ENCODE measurements at places on chromosomes 4 and X. TPM values are rescaled to one million over a fixed set of nuclear protein-coding genes. Genes with fewer than 3 reads are reported as not detected.

HEPH gene
- total RNA-seq, result not detected

NDST3 gene
- total RNA-seq, result not detected

SSX2 gene
- not detected for total RNA-seq

GRCh38 chrX:14546190-14546589 is 16.9 kb downstream of the GLRA2 start:
- DNase-seq, result no peak

DNA sequence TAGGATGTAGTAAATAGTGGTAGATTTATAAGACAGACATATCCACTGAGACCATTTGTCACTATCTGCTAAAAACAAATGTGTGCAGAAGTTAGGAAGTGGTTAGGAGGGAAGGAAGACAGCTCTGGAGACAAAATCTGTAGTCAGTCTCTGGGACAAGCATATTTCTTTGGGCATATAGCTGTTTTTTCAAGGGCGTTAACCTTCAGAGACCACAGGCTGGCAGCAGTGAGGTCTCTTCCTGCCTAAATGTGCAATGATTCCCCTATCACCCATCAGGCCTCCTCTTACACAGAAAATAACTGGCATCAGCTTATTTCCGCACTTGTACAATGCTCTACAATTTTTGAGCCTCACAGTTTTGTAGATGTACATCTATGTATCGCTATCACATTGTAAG is 6.5 kb downstream of the TMEM150C start:
- no peak for DNase-seq

Measured in activated B cell treated with CpG ODN at 0.5 μM for 24 hours (primary cell).